Stimulated activated CD4-positive, alpha-beta T cell treated with anti-CD3 and anti-CD28 coated beads, Interleukin-1b, Interleukin-23, amount 100 ng/mL, for 1 hour (primary cell): ENCODE measurements at places on chromosomes 4 and X.

- DNase-seq, result no peak
These were observed 68.5 kb downstream of the ATP10D start for GRCh38 chr4:47553329-47554125.

GRCh38 chr4:109665783-109666485 is 37.3 kb downstream of the CASP6 start:
- DNase-seq, result no peak

- DNase-seq, result no peak
These were observed 182.2 kb downstream of the PPARGC1A start for GRCh38 chr4:23707652-23708026.

GRCh38 chr4:93031431-93032098 is 727.8 kb downstream of the GRID2 start:
- DNase-seq, result no peak

- no peak for DNase-seq
These were observed 13.7 kb upstream of the PIGA start for GRCh38 chrX:15349046-15349445.

DNA sequence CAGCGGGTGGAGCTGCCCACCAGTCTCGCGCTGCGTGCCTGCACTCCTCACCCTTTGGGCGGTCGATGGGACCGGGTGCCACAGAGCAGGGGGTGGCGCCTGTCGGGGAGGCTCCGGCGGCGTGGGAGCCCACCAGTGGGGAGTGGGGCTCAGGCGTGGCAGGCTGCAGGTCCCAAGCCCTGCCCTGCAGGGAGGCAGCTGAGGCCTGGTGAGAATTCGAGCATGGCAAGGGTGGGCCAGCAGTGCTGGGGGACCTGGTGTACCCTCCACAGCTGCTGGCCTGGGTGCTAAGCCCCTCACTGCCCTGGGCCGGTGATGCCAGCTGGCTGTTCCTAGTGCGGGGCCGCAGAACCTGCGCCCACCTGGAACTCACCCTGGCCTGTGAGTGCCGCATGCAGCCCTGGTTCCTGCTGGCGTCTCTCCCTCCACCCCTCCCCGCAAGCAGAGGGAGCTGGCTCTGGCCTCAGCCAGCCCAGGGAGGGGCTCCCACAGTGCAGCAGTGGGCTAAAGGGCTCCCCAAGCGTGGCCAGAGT is 746.6 kb upstream of the PABPC4L start:
- DNase-seq, result no peak

DNA sequence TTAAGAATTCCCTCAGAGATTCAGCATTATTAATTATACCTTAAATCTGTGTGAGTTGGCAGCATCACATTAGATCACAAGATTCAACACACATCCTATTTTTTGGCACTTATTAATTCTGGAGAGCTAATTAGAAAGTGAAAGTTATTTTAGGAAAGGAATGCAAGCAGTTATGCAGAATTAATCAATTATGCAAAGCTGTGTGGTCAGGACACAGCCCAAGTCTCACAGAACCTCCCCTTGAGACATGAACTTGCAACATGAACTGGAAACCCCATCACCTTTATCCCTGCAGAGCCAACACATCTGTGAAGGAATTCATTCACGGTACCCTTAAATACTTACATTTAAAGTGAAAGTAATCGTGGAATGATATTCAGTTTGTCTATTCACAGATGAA is 80.5 kb downstream of the TSPAN5 start:
- DNase-seq, result no peak

GRCh38 chrX:17409566-17410290 is 34.7 kb downstream of the NHS start:
- no peak for DNase-seq

DNA sequence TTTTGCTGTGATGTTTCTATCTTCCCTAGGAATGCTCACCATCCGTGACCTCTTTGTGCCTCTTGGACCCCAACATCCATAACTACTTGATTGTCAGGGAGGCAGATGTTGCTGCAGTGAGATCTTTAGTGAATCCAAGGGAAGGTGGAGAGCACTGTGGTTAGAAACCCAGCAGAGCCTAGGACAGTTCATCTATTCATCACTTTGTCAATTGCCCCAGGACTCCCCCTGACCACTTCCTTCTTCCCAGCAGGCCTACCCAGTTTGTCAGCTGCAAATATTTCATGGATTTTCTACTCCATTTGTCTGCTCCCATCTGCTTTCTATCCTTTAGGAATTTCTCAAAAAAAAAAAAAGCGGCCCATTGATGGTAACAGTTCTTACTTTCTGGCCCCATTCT is 942.8 kb downstream of the PCDH7 start:
- DNase-seq, result no peak

DNA sequence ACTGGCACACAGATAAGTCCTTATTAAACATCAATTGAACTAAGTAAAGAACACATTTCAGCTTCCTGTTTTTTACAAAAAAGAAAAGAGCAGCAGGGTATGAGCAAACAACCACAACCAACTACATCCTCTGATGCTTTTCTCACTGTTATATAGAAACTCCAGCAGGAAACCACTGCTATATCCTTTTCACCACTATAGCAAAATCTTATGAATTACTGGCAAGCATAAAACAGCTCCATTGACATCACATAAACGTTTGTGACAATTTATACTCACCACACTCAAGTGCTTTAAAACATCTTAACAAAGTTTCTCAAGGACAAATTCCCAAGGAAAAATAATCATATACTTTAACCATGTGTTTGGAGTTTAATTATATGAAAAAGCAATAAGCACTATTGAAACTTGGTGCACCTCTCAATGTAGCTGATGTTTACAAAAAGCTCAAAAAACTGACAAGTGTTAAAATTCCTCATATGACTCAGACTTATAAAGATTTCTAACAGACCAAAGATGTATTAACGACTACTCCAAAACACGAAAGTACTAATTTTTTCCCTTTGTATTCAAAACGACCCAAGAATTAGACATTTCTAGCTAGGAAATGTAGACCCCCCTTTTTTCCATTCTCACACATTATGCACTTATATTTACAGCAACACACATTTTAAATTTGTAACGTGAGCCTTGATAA is 12.9 kb downstream of the GPRIN3 start:
- no peak for DNase-seq

DNA sequence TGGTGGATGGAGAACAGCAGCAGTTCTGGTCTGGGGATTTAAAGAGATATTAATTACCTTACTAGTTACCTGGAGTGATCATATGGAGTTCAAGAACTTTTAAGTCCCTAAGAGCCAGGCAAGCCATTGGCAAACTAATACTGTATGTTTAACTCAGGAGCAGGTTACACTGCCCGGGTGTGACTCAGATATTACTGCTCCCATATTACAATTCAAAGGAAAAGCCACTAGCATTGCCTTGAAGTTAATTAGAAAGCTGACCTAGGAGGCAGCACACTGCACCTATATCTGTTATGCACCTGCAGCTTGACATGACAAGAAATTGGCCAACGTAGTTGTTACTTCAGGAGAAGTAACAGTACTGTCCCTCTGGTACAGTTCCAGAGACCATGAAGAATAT is 47.2 kb downstream of the GRK4 start:
- no peak for DNase-seq

DNA sequence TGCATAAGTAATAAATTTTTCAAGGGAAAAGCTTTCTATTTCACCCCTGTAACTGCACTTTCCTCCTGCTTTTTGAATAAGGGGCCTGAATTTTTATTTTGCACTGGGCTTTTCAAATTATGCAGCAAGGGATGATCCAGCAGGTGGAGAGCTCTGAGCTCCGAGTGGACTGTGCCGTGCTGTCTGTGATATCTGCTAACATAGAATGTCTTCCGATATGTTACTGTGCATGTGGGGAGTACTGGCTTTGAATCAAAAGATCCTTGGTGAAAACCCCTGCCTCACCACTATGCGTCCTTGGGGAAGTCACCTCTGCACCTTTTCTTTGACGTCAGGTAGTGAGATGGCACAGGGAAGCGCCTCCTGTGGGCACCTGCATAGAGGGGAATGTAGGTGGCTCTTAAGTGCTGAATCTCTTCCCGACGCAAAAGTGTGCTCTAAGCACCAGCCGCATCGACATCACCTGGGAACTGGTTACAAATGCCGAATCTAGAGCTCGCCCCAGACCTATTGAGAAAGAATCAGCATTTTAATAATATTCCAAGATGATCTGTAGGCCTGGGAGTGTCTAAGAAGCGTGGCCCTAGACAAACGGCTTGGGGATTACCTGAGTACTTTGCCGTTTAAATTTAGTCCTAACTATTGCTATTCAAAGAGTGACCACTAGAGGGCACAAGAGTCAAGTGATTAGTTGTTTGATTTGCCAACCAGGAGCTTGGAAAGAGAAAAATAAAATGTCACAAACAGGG is 19.2 kb upstream of the WFS1 start:
- no peak for DNase-seq

- no peak for DNase-seq
These were observed 236.1 kb downstream of the OPHN1 start for GRCh38 chrX:68196939-68197791.

GRCh38 chr4:112329672-112330375 is 32.7 kb downstream of the ALPK1 start:
- no peak for DNase-seq

DNA sequence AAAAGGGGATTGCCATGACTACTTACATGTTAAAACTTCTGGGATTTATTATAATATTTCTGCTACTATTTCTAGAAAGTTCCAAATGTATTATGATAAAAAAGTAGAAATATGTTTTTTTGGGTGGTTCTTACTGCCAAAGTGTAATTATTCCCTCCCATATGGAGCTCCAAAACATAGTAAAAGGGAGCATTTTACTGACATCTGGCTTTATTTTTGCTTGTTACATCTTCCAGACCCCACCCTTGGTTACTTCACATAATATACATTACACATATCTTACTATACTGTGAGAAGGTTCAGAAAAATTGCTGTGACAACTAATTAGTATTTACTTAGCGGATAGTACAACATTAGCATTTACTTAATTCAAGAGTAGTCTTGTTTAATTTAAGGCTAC is 205.1 kb upstream of the TLL1 start:
- no peak for DNase-seq

- no peak for DNase-seq
These were observed 62.8 kb downstream of the BEX3 start for GRCh38 chrX:103439161-103439560.

GRCh38 chr4:82833696-82834313 is 35.2 kb upstream of the SCD5 start:
- no peak for DNase-seq
